ENCODE measurements at places on chromosomes 7 and 10. TPM values are rescaled to one million over a fixed set of nuclear protein-coding genes. Genes with fewer than 3 reads are reported as not detected.

The KAZALD1 gene
- 1.9 TPM for total RNA-seq

DNA sequence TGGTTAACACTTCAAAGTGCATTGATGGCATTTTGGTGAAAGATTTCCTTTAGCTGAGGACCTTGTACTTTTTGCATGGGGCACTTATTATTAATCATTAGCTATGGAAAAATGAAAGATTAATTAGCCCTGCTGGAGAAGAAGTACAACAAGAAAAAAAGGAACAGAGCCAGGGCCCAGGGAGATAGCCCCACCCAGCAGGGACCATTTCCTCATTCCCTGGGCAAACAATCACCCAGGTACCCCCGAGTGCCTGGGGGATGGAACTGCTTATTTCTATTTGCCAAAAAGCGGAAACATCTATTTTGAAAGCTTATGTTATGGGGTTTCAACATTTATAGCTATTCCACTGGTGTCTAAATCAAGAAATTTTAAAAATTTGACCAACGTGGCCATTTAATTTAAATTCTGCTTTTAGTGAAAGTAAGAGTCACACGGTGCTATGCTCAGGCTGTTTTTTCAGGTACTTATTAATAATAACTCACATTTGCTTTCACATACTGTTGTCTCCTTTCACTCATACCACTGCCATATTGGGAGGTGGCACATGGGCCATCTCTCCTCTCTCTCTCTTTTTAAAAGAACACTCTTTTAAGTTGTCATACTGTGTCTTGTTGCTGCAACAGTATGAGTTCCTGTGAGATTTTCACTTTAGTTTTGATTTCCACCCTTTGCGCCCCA is 143.6 kb upstream of the KIF5B start:
- no peak for DNase-seq

- no peak for DNase-seq
Observed at GRCh38 chr7:94848992-94849576, 58.3 kb upstream of the PPP1R9A start.

The BTBD16 gene
- not detected for total RNA-seq

GRCh38 chr10:5089865-5090264 is 4.3 kb upstream of the AKR1C3 start:
- DNase-seq = no peak

GRCh38 chr7:1567896-1568510 is 1.8 kb downstream of the PSMG3 start:
- DNase-seq = no peak

DNA sequence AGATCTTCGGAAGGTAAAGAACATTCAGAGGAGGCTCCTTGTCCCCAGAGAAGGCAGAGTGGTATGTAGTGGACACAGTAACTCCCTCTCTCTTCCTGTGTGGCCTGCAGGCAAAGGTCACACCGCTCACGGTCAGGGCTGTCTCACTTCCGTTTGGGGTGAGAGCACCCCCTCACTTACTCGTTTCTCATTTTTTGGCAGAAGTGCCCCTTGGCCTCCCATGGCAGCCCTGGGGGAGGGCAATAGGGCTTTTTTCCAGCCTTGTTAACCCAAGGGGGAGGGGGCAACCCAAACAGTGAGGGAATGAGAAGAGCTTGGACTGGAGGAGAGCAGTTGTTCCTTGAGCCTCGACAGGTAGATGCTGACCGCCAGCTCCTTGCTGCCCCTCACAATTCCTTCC is 31.8 kb upstream of the SRGN start:
- no peak for DNase-seq

GRCh38 chr7:40866601-40867000 is 731.8 kb downstream of the SUGCT start:
- no peak for DNase-seq

The NPTX2 gene
- total RNA-seq = 23.8 TPM

DNA sequence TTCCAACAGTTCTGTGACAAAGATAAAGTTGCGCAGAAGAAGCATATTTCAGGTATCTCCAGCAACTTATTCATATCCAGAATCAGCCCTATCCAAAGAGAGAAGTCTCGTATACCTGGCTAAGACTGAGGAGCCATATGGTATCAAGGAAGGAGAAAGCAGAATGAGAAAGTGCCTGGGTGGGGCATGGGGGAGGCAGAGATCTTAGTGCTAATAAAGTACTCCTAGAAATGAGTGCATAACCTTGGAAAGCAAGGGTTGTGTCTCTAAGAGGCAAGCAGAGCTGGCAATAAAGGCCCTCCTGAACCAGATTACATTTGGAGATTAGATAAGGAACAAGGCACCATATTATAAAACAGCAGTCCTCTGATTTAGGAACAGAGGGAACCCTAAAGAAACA is 12.7 kb downstream of the TASOR2 start:
- no peak for DNase-seq
